Fibroblast of pulmonary artery (primary cell): ENCODE measurements at places on chromosomes 11 and 22.

DNA sequence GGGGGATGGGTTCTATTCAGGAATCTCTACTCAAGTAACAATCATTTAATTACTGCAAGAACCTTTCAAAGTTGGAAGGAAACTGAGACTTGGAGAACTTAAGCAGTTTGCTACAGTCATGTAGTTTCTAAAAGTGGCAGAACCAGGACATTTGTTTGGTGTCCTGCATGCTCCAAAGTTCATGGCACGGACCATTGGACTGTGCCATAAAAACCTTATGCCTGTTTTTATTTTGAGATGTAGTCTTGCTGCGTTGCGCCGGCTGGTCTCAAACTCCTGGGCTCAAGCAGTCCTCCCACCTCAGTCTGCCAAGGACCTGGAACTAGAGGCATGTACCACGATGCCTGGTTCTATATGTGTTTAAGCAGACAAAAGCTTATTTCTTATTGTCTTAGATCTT, 18.6 kb upstream of the AIFM3 start:
- DNase-seq, result no peak

GRCh38 chr11:33052231-33052630, 12.9 kb downstream of the TCP11L1 start:
- DNase-seq, result no peak

DNA sequence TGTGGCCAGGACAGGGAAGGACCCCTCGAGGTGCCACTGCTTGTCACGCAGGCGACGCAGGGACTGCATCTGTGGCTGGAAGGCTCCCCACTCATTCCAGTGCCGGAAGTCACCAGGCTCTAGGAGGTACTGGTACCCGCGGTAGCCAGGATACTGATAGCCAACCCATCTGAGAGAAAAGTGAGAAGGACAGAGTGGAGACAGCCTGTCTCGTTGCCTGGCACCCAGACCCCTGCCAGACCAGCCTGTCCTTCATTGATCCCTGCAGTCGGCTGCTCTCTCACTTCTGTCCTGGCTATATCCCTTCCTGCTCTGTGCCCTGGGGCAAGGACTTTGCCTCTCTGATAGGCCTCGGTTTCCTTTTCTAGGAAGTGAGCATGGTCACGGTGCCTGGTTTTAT, 9.6 kb upstream of the TPST2 start:
- no peak for DNase-seq

GRCh38 chr11:67300756-67301312, 2.5 kb upstream of the SSH3 start:
- no peak for DNase-seq

DNA sequence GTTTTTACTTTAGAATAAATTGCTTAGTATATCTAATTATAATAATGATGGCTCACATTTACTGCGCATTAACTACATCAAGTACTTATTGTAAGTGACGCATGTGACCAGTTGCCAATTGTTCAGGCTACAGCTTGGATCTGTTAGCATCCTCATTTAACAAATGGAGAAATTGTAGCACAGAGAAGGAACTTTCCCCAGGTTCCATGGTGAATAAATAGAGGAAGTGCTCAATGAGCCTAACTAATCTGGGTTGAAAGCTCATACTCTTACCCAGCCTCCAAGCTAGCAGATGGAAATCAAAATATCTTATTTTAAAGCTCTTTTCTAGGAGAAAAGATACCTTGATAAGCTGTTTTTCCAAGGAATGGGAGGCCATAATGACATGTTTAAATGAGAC, 19.8 kb downstream of the MMP27 start:
- no peak for DNase-seq

DNA sequence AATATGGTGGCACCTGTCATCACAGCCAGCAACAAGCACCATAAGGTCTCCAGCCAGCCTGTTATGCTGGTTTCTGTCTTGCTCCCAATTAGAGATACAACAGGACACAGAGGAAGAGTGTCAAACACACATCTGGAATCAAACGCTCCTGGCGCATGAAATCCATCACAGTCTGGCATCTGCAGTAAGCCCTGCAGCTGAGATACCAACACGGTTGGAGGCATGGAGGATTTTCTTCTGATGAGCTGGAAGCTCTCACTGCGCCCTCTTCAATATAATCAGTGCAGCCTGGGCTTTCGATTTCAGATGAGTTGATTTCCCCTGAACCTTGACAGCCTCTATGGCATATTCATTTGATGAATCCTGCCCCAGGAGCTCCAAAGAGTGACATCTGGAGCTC, 27.8 kb upstream of the CARS1 start:
- DNase-seq, result no peak

DNA sequence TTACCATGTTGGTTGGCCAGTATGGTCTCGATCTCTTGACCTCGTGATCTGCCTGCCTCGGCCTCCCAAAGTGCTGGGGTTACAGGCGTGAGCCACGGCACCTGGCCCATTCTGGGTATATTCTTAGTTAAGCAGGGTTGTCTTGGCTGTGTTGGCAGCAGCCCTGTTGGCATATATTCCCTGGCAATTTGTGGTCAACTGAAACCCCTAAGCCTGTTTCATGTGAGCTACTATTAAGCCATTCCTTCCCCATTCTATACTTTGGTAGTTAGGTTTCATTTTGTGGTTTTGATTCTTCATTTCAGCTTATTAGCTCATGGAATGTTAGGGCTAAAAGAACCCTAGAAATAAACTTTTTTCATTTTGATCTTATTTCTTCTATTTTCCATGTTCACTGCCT, 22.2 kb upstream of the IL18BP start:
- DNase-seq, result no peak
